ENCODE measurements at places on chromosomes 1 and 21. TPM values are rescaled to one million over a fixed set of nuclear protein-coding genes. Genes with fewer than 3 reads are reported as not detected.

Gene ACADM
- total RNA-seq: 77.8 TPM

Gene CLCA1
- total RNA-seq: 0.22 TPM

Gene MYBPH
- total RNA-seq: not detected

Gene MROH7
- total RNA-seq: not detected

Gene SLAMF9
- total RNA-seq: not detected

Gene ATP6V1G3
- total RNA-seq: not detected

Gene OR2T11
- not detected for total RNA-seq

Gene LEFTY2
- not detected for total RNA-seq

Gene PGLYRP3
- not detected for total RNA-seq

- peak; percentile 99 for DNase-seq
These were observed 17.0 kb downstream of the NES start for GRCh38 chr1:156659988-156660751.

DNA sequence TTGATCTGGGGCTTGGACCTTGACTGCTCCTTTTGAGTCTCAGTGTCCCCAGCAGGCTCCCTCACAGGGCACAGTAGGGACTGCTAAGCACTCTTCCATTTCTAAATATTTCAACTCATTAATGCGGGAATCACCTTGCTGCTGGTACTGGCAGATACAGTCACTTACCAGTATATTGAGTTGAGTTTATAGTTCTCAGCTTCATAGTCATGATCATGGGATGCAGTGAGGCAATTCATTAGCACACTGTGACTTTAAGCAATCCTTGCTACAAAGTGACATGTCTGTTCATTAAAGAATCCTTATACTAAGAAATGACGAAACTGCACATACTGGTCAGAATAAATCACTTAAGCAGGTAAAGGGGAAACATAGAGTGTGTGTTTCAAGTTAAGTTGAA is 240.8 kb downstream of the SPATA17 start:
- no peak for DNase-seq

DNA sequence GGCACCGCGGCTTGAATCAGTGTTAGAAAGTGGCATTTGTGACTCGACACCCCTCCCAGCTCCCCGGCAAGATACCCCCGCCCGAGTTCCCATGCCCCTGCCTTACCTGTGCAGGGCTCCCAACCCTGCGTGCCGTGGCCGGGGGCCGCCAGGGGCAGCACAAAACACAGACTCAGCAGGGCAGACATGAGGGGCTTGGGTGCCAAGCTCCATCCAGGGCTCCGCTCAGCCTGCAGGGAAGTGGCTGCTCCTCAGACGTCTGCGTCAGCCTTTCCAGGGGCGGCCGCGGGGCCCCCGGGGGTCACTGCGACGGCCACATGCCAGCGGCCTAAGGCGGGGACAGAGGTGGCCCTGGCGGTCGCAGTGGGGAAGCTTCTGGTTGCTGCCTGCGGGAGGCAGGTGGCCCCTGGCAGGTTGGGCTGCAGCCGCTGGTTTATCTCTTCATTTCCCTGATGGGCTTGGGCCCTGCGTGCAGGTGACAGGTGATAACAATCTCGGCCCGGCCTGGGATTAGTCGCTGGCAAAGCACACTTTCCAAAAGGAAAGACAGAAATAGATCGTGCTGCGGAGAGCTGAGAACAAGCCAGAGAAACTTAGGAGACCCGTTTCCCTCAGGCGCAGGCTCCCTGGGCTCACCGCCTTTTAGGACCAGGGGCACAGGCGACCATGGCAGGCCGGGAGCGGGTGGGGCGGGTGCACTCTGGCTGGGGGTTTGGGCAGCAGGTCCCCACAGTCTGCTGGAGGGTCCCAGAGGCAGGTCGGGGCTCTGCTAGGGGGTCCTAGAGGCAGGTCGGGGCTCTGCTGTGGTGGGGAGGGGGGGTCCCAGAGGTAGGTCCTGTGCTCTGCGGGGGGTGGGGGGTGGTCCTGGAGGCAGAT is at the start of gene TSPEAR:
Gene TSPEAR, minus strand, starts transcription at position 246 of the 876 bp plus-strand sequence. Its CDS starts 58 bp downstream, at position 188.
- DNase-seq: no peak

GRCh38 chr1:180925471-180926051 is 12.9 kb downstream of the KIAA1614 start:
- DNase-seq: no peak

GRCh38 chr1:226831953-226832352 is 38.5 kb upstream of the PSEN2 start:
- DNase-seq: no peak

- no peak for DNase-seq
These were observed 156.2 kb downstream of the TPR start for GRCh38 chr1:186218654-186219352.

DNA sequence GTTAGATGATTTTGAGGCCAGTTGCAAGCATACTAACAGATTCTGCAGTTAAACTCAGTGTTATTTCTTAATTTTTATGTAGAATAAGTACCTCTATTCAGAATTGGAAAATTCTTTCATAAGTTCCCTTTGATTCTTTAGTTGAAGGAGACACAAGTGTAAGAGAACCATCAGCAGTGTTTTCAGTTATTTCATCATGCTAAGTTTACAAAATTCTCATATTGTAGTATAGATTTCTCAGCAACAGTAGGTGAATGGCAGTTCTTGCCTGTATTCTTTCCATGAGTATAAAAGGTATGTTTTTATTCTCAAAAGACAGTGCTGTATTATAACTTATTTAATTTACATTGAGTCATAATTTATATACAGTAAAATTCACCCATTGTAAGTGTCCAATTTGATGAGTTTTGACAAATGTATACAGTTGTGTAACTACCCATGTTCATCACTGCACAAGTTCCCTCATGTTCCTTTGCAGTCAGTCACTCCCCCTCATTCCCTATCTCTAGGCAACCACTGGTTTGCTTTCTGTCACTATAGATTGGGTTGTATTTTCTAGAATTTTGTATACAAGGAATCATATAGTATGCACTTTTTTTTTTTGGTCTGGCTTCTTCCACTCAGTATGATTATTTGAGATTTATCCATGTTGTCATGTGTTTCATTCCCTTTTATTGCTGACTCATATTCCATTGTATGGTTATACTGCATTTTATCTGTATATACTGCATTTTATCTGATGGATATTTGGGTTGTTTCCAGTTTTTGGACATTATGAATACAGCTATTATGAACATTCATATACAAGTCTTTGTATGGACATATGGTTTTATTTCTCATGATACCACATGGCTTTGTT is 3.9 kb downstream of the RPS6KC1 start:
- peak; percentile 47 for DNase-seq

DNA sequence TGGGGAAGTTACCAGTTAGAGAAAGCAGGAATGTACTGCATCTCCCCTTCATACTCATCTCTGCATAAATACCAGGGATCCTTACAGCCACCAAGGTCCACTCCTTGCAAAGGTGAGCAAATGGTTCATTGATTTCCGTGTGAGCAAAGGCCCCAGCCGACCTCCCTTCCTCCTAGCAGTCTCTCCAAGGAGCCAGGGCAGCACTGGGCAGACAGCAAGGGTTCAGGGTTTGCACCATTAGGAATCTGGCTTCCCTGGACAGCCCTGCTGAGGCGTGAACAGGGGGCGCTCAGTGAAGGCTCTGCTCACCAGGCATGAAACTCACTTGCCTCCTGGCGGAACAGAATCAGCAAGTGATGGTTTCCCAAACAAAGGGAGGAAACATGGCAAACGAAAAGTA is 65.7 kb downstream of the MRPL37 start:
- no peak for DNase-seq

GRCh38 chr1:205792961-205793673 is 17.8 kb upstream of the RAB29 start:
- no peak for DNase-seq

DNA sequence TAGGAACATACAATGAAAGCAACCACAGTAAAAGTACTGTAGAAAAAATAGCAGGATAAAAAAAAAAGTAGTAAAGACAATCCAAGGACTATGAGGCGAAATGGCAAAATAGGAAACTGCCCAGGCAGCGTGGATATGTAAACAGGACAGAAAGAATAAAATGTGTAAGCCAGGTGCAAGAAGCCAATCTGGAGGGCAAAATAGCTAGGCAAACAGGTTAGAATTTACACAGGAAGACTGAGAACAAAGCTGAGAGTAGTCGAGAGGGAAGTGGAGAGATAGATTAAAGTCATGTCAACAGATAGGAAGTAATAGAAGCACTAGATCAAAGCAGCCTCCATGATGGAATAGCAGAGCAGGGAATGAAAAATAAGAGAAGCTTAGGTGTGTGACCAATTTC is 124.2 kb upstream of the B3GALT2 start:
- no peak for DNase-seq

DNA sequence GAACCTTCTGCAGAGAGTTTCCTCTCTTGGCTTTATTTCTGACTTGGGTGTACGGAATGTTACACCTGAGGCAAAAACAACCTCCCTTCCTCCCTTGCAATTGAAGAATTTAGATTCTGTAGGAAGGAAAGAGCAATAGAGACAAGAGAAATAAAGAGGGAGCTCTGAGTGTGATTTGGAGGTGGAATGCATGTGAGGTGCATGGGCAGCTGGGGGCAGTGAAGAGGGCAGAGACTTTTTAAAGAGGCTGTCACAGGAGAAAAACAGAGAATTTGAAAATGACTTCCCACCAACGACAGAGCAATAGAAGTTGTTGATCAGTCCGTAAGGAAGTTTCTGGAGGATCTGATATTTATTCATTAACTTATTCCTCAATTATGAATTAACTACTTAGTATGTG is 172.0 kb upstream of the B3GALT2 start:
- no peak for DNase-seq

DNA sequence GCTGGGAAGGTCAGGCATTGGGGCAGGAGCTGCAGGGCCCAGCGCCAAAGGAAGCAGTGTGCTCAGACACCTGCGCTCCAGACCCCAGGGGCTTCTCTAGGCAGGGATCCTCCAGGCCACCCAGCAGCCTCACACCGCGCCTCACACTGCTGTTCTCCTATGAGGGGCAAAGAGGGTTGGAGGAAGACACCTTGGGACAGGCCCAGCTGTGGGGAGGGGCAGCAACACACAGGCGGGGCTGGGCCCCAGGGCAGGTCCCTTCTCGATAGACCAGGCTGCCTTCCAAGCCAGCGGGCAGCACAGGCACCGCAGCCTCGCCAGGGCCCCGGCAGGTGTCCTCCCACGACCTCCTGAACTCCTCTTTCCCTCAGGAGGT is 20.7 kb upstream of the PRSS38 start:
- no peak for DNase-seq

DNA sequence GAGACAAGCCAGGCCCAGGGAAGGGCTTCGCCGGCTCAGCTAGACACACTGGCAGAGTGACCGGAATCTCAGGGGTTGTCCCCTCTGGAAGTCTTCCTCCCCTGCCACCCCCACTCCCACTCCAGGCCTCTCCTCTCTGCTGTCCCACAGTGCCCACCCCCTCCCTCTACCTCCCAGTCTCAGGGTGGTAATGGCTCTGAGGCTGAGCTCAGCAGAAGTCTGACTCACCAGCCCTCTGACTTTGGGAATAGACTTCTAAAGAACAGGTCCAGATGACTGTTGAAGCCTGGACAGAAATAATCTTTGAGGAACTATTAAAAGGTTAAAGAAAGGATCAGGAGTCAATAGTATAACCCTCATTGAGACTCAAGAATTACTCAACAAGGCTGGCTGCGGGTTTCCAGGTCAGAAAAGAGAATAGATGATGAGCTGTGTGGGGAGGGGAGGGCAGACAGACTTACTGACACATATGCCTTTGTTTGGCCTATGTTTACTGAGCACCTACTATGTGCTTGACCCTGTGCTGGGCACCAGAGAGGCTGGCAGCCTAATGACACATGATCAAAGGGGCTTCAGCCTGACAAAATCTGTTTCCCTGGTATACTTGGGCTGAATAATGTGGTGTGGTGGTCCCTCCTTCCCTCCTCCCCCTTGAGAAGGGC is 8.2 kb downstream of the HCRTR1 start:
- no peak for DNase-seq

DNA sequence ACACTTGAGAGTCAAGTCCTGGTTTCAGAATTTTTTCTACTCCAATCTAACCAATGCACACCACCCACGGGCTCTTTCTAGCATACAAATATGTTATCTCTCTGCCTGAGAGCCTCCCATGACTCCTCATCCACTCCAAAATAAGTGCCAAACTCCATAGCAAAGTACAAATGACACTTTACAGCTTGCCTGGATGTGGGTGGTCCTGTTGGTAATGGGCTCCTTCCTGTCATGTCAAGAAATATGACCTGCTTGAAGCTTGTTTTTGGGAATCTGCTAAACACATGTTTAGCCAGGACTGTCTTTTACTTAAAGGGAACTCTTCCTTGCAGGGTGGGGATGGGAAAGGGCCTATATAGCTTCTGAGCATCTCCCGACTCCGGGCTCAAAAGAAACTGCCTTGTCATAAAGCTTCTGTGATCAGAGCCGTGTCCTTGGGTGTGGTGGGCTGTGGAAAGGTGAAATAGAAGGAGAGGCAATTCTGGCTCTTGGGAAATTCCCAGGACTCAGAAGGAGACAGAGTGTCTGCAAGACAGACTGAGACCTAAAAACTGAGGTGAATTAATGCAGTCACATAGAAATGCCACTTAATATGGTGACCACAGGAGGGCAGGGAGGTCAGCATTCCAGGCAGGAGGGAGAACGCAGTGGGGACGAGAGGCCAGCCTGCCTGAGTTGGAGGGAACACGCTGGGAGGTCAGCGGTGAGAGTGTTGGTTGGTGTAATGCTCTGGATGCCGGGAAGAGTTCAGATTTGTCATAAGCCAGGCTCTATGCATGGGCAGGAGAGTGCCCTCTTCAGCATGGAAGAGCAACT is 6.1 kb upstream of the IGFN1 start:
- peak; percentile 34 for DNase-seq

DNA sequence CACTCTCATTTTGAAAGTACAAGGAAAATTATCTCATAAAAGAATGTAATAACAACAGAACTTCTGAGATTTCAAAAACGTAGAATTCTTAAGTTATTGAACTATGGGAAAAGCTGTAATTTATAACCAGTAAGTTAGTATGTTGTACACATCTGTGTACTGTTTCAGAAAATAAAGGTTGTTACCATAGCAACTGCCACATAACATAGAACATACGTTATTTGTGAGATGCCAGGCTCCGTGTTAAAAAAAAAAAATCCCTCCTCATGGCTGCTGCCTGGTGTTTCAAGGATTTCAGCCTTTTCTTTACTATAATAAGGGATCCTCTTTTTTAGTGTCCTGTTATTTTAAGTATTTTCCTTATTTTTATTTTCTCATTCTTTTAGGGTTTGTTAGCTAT is 79.5 kb downstream of the RWDD3 start:
- DNase-seq: no peak

- DNase-seq: no peak
These were observed 265.7 kb downstream of the GRIK3 start for GRCh38 chr1:36768486-36769178.

GRCh38 chr1:89870998-89871397 is 50.2 kb downstream of the LRRC8D start:
- no peak for DNase-seq

Measured in K562 (cell line).